ENCODE measurements at places on chromosomes 12 and 14.

GRCh38 chr12:93089805-93090569 is 160.9 kb upstream of the EEA1 start:
- peak; percentile 5 for DNase-seq

GRCh38 chr12:53972722-53973235 is at the start of gene HOXC11:
HOXC11 (plus strand) TSS chr12:53973126; CDS start chr12:53973242, 116 bp downstream.
- DNase-seq = no peak

- DNase-seq = no peak
Observed at GRCh38 chr14:99258341-99258861, 13.6 kb downstream of the BCL11B start.

DNA sequence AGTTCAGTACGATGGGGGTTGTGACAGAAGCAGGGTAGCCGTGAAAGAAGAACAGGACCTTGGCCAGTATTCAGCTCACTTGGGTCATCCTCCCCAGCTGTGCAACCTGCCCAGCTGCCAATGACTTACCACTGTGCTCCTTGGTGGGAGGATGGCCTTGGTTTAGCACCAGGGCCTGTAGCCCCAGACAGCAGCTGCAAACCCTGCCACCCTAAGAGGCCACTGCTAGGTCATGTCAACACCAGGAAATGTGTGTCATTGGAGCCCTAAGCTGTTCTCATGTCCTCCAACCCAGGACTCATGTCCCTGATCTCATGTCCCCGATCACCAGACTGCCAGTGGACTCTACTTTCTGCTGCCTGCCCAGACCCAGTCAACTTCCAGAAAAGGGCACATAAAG is 3.0 kb upstream of the CRACR2A start:
- no peak for DNase-seq

- DNase-seq = no peak
Observed at GRCh38 chr12:38775457-38775856, 129.9 kb downstream of the CPNE8 start.

GRCh38 chr12:89493670-89494302 is 30.8 kb downstream of the GALNT4 start:
- no peak for DNase-seq

DNA sequence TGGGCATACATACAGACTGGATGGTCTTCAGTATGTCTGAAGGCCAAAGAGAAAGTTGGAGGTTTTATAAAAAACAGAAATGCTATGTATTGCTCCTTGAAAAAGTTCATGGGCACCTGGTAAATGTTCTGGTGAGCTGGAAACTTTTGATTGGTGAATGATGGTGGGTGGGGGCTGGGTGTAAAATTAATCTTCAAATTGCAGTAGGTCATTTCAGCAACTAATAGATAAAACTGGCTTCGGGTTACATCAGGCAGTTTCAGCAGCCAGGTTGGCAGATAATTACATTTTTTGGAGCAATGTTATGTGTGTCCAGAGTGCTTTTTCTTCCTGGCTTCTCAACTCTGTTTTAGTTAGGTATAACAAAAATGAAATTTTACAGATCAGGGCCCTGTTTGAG is 35.3 kb downstream of the SDR9C7 start:
- no peak for DNase-seq

DNA sequence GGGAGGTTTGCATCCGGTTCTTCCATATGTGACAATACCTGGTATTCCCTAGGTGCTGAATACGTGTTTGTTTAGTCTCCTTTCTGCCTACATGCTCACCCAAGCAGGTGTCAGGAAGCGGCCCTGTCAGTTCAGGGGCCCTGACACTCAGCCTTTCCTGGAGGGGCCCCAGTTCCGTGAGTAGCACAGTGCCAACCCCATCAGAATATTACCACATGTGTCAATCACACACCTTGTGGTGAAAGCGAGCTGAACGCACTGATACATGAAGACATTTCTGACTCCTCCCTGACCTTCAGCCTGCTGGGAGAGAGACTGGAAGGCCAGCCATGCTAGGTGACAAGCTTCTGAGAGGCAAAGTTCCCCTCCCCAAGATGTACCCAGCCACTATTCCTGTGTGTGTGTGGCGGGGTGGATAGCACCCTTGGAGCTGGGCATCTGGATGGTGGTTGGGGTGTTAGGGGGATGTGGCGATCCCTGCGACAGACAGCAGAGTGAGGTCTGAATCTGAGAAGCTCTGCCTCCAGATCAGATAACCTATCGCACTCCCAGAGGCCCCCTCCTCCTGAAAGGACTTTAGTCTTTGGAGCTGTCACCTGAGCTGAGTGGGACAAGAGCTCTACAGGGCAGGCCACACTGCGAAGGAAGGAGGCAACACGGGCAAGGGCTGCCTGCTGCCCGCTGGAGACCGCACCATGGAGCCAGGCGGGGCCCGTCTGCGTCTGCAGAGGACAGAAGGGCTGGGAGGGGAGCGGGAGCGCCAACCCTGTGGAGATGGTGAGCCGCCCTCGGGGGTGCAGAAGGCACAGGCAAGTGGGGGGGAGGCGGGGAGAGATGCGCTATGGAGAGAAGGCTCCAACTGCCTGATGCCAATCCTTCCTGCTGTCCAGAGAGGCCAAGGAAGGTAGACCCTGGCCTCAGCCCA is at the start of gene SOAT2:
SOAT2 (plus strand) TSS at position 604 of the 925 bp plus-strand sequence; CDS start at position 696, 92 bp downstream.
- DNase-seq = peak; percentile 24

- no peak for DNase-seq
Observed at GRCh38 chr12:114916124-114916523, 232.1 kb upstream of the TBX3 start.

GRCh38 chr14:31510222-31510621 is 22.4 kb upstream of the GPR33 start:
- no peak for DNase-seq

- no peak for DNase-seq
Observed at GRCh38 chr14:64062381-64063115, 209.7 kb downstream of the SYNE2 start.

DNA sequence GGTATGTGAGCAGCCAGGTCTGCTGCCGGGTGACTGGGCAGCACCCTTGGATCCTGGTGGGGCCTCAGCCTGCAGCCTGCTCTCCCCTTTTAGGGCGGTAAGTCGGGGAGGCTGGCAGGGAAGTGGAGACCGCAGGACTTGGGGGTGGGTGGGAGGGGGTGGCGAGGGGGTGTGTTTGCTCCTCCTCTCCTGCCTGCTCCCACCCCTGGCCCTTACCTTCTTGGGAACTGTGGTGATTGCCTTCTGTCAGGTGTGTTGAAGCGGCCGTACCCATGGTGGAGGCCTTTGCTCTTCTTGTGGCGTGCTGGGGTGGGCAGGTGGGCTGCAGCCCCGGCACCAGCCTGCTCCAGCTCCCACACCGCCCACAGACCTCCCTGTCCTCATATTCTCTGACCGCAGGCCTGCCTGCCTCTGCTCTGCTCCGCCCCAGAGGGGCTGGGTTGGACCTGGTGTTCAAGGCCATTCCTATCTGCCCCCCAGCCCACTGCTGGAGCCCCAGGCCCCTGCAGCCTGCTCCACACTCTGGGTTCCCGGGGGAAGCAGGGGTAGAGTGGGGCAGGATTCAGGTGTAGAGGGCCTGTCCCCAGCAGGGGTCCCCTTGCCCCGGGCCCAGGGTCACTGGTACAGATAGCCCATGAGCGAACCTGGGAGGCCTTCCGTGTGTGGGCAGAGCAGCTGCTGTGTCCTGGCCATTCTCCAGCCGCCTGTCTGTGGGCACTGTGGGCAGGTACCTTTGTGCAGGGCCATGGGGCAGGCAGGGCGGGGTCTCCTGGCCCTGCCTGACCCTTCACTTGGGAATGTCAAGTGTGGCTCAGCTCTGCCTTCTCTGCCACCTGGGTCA is 5.2 kb downstream of the TEDC1 start:
- no peak for DNase-seq

DNA sequence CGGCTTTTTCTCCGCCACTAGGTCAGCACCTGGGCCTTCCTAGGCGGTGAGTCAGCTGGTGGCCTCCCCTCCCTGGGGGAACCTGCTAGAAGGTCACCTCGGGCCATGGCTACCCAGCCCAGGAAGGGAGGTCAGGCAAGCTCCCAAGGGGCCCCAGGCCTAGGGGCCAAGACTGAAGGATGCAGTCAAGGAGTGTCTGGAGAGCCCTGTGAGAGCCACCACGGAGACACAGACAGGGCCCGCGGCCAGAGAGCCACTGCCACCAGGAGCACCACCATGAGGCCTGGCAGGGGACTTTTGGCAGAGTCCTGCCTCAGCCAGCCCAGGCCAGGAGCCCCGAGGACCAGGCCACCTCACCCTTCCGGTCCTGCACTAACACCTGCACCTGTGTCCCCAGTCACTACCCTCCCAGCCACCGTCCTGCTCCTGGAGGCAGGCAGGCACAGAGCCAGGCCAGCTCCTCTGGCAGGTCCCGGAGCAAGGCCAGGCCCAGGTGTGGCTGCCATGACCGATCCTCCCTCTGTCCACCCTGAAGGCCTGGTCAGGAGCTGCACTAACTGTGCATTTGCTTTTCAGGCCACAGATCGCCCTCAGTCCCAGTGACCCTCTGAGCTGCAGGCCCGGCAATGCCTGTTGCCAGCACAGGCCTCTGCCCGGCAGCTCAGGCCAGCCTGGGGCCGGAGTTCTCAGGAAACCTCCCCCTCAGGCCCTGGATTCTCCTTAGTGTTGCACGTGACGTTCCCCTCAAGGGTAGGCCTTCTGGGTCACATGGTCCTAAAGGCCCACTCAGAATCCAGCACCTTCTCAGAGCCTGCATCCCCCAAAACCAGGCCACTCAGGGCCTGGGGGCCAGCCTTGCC is 6.9 kb downstream of the PHETA1 start:
- no peak for DNase-seq

- no peak for DNase-seq
Observed at GRCh38 chr12:104357421-104357952, 53.9 kb downstream of the EID3 start.

DNA sequence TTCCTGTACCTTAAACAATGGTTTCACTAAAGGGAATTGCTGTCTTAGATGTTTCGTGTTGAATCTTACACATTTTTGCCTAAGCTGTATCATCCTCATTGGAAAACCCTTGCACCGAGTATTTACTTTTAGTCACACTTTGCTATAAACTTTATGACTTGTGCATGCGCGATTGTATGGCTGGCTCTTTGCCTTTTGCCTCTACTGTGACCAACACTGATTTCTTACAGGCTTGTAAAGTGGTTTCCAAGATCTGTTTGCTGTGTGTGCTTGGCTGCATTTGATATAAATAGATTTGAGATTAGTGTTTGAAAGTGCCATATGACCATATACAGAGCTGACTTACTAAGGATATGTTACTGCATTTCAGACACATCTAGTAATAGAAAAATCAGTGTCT is 40.5 kb downstream of the RASSF3 start:
- DNase-seq = no peak

- DNase-seq = peak; percentile 24
Observed at GRCh38 chr14:88005050-88005481, at the start of gene GPR65. GPR65 (plus strand) TSS chr14:88005135; CDS start chr14:88010848, 5,713 bp downstream.

DNA sequence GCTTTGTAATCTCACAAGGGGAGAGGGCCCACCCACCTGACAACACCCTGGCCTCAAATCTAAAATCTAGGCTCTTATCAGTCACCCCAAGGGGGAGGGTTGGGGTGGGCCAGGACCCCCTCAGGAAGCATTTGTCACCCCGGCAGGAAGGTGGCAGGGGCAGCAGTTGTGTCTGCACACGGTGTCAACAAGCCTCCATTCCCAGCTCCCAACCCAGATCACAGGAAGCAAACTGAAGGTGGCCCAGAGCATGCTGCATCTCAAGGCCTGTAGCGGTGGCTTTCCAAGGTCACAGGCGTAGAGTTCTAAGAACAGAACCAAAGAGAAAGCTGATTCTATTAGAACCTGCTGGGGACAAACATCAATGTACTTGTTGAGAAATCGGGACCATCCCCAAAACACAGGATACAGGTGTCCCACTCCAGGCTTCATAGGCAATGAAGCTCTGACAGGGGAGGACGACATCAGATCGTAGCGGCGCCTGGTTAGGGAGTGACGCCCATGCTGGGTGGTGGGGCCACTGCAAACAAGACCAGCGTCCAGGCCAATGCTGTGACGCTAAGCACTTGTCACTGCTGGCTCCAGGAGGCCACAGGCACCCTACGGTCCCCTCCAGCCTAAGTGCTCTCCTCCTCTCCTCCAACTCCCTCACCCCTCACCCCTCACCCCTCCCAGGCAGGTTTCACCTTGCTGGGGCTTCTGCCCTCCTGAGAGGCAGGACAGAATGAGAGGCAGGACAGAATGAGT is 52.9 kb downstream of the CCDC88C start:
- no peak for DNase-seq

- DNase-seq = no peak
Observed at GRCh38 chr12:124647316-124647715, 79.9 kb upstream of the NCOR2 start.

- DNase-seq = no peak
Observed at GRCh38 chr12:20260851-20261250, 107.5 kb upstream of the PDE3A start.

DNA sequence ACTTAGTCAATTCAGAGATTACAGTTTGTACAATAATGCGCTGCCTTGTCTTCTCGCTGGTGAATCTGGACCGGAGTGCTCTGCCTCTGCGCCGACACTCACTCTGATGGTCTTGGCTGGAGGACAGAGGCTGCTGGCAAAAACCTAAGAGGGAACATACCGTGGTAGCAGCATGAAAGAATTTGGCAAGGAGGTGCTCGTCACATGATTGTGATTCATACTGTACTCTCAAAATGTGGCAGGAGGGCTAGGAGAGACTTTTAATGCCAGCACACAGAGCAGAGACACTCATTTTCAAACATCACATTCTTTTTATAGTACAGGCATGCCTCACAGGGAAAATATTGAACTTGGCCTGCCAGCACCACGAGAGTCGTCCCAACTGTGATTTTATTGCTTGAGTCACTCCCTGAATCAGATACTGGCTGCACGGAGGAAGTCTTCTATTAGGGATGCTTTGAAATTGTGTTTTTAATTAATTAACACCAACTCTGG is 67.8 kb downstream of the HMGA2 start:
- DNase-seq = no peak

DNA sequence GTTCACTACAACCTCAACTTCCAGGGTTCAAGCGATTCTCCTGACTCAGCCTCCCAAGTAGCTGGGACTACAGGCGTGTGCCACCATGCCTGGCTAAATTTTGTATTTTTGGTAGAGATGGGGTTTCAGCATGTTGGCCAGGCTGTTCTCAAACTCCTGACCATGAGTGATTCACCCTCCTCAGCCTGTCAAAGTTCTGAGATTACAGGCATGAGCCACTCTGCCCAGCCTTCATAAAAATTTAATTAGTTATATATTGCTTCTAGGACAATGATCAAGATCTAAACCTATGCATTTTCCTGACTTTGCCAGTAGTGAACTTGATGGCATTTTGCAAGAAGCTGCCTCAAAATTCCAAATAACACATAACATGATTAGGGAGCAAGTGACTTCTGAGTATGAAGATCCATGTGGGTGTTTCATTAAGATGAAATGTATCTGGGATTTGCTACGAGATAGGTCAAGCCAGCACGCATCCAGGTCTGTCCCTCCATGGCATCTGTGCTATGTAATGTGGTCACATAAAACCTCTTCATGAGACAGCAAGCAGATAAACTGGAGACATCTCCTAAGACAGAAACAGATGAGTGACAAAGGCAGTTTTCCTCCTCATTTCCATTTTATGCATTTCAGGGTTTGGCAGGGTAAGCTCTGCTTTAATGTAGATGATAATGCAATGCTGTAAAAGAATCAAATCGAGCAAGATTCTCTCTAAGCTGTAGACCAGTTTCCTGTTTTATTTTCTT is 319.4 kb upstream of the ATP2B1 start:
- no peak for DNase-seq

GRCh38 chr14:55794655-55795595 is 214.9 kb downstream of the KTN1 start:
- DNase-seq = no peak

GRCh38 chr12:77914081-77914488 is 83.4 kb downstream of the NAV3 start:
- DNase-seq = no peak

- DNase-seq = peak; percentile 27
Observed at GRCh38 chr12:64611341-64612284, 1.3 kb downstream of the RASSF3 start.

GRCh38 chr14:20690848-20691640 is 2.5 kb downstream of the ANG start:
- peak; percentile 26 for DNase-seq
